Progenitor cell of endocrine pancreas (in vitro differentiated cells): ENCODE measurements at places on chromosomes 2 and 18.

DNA sequence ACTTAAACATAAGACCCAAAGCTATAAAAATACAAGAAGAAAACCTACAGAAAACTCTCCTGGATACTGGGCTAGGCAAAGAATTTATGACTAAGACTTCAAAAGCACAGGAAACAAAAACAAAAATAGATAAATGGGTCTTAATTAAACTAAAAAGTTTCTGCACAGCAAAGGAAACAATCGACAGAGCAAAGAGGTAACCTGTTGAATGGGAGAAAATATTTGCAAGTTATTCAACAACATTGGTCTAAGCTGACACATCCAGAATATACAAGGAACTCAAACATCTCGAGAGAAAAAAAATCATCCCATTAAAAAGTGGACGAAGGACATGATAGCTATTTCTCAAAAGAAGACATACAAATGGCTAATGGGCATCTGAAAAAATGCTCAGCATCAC is 72.3 kb upstream of the RBBP8 start:
- DNase-seq = no peak

DNA sequence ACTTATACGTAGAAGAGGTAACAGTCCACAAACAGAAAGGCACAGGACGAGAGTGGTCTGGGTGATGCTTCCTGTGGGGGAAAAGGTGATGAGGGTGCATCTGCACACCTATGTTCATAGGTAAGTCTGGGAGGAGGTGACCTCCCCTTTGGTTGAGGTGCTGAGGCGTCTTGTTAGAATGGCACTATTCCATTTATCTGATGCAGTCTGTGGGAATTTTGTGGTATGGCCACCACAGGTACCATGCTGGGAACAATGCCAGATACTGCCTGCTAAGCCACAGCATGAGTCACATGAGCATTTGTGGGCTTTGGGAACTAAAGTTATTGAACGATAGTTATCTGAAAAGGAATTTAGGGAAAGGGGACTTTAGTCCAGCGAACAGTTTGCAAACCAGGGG is 27.9 kb downstream of the IL37 start:
- no peak for DNase-seq

GRCh38 chr18:26709897-26710296 is 155.6 kb downstream of the AQP4 start:
- no peak for DNase-seq

GRCh38 chr2:217987391-217987790 is 15.4 kb downstream of the TNS1 start:
- DNase-seq = no peak

GRCh38 chr2:103284750-103285149 is 522.9 kb downstream of the TMEM182 start:
- DNase-seq = no peak

DNA sequence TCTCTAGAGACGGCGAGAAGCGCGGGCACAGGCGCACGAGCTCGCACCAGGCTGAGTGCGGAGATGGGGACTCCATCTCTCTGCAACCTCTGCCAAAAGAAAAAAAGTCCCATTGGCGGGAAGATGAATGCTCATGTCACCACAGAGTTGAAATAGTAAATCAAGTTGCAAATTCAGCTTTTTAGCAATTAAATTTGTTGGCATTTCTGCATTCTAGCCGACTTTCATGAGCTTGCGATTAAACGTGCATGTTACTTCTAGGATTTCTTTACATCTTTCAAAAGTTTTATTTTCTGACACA is 588 bp downstream of the CHAC2 start:
- no peak for DNase-seq

DNA sequence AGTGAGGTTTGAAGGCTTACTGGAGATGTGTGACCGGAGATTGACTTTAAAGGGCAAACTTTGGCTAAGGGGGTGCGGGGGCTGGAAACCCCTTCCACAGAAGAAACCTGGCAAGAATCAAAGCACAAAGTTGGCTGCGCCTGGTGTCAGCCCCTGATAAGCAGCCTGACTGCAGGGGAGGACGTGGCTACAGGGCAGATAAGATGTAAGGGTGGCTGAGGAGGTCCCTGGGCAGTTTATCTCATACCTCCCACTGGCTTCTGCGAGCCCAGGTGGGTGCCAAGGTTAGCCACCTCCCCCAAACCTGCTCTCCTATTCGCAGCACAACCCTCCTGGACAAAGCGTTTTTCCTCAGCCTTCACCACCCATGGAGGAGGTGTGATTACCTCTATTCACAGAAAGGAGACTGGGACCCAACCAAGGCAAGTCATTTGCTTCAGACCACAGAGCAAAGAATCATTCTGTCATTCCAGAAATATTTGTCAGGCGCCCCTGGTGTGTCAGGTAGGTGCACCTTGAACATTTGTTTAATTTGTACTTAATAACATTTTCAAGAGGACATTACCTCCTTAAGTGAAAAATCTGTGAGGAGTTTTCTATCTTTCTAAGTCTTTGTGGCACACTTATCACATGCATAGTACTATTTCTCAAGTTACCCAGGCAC is 73.1 kb upstream of the IL1R1 start:
- DNase-seq = no peak

DNA sequence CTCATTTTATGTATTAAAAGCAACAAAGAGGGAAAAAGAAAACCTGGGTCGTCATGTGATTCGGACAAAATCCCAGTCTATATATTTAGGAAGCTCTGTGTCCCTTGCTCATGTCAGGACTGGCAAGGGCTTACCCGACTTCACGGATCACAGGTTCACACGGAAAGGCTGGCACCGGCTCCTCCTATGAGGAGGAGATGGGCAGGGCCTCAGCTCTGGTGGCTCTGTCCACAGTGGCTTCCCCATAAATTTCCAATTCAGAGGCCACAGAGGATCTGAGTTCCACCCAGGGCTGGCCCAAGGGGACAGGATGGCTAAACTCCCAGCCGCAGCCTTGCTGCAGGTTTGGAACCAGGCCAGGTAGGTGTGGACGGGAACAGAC is 186.8 kb downstream of the BCL2 start:
- DNase-seq = no peak

GRCh38 chr2:169510496-169510895 is 994 bp downstream of the KLHL41 start:
- DNase-seq = no peak

GRCh38 chr18:22609642-22610041 is 191.9 kb upstream of the CTAGE1 start:
- DNase-seq = no peak

DNA sequence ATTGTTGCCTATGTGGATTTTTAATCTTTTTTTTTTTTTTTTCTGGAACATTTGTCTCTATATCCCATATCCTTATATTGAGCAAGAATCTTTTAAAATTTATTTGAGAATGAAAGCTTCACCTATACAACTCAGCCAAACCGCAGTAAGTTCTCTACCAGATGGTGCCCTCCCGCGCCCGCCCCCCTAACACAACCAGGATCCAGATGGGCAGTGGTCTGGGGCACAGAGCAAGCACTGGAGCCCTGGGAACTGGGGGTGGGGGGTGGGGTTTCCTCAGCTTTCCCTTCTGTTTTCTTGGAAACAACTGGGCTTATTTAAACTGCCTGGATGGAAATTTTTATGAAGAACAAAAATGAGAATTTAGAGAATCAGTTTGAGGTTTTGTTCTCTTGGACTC is 74.6 kb downstream of the ACAA2 start:
- DNase-seq = no peak

DNA sequence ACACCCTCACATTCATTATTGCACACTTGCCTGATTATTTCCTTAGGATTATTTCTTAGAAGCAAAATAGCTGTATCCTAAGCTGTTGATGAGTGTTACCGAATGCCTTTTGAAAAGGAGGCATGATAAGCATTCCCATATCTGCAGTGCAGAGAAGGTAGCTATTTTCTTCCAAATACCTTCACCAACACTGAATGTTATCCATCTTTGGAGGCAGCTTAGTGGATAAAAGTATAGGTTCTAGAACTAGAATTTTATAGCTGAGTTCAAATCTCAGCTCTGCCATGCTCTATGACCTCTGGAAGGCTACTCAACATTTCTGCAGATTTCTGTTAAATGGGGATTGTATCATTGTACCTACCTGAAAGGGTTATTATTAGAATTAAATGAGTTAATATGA is 185.0 kb upstream of the CCDC150 start:
- no peak for DNase-seq

- no peak for DNase-seq
These were observed 238.9 kb downstream of the XIRP2 start for GRCh38 chr2:167127135-167127534.

GRCh38 chr2:197599285-197599965 is 76.0 kb downstream of the RFTN2 start:
- DNase-seq = no peak

DNA sequence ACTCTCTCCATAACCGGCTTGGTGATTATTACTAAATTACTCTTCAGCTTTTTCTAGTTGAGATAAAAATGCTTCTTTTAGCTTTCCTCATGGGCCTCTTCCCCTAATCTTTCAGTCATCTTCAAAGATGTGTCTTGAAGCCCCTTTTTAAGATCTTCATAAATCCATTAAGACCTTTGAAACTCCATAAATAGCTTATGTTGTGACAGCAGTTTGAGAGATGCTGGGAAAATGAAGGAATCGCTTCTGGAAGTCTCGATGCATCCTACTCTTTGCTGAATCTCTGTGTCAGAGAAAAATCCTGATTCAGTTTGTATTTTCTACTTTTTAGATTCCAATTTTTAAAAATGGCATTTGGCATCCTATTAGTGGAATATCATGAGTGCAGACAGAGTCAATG is 13.0 kb downstream of the SCYGR4 start:
- DNase-seq = no peak

DNA sequence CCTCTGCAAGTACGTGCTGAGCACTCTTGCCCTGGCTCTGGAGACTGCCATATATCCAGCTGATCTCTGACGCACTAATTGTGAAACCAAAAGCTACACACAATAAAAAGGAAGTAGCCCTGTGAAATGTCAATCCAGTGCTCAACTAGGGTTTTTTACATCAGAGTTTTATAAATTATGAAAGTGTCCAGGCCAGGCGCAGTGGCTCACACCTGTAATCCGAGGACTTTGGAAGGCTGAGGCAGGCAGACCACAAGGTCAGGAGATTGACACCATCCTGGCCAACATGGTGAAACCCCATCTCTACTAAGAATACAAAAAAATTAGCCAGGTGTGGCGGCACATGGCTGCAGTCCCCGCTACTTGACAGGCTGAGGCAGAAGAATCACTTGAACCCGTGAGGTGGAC is 24.5 kb upstream of the PEX13 start:
- DNase-seq = no peak

GRCh38 chr2:203744091-203744490 is 37.7 kb downstream of the CD28 start:
- no peak for DNase-seq

DNA sequence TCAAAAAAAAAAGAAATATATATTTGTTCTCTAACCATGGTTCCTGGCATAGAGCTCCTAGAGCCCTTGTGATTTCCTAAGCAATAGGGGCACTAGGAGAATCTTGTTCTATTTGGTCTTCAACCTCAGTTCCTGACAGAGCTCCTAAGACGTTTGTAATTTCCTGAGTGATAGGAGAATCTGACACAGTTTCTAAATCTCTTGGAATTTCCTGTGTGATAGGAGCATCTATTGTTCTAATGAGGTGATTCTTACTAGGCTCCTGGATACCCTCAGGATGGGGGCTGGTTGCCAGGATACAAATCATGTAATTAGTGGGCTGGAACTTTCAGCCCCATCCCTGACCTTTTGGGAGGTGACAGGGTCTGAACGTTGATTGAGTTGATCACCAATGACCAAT is 245.8 kb downstream of the ZEB2 start:
- no peak for DNase-seq

- DNase-seq = no peak
These were observed 48.8 kb downstream of the TCF7L1 start for GRCh38 chr2:85181844-85182456.

DNA sequence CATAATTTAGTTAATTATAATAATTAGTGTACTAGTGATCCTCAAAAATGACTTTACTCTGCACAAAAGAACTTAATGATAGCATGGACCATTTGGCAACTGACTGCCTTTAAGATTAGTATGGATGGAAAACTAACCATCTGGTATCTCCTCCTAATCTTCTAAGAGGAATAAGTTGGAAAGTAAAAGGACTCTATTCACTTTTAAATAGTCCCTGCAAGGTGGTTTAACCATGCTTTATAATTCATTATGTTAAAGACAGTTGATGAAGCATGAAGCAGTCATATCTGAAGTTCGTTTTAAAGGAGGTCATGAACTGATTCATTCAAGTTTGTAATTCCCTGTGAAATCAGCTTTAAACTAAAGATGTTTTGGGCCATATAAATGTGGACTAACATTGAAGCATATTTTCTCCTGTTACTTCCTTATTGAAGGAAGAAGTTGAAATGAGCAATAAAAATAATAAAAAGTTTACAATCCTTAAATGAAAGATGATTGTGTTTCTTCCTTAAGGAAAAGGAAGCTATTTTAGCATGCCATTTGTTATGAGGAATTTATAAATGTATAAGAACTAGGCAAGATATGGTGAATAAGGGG is 446.0 kb downstream of the XIRP2 start:
- DNase-seq = no peak

DNA sequence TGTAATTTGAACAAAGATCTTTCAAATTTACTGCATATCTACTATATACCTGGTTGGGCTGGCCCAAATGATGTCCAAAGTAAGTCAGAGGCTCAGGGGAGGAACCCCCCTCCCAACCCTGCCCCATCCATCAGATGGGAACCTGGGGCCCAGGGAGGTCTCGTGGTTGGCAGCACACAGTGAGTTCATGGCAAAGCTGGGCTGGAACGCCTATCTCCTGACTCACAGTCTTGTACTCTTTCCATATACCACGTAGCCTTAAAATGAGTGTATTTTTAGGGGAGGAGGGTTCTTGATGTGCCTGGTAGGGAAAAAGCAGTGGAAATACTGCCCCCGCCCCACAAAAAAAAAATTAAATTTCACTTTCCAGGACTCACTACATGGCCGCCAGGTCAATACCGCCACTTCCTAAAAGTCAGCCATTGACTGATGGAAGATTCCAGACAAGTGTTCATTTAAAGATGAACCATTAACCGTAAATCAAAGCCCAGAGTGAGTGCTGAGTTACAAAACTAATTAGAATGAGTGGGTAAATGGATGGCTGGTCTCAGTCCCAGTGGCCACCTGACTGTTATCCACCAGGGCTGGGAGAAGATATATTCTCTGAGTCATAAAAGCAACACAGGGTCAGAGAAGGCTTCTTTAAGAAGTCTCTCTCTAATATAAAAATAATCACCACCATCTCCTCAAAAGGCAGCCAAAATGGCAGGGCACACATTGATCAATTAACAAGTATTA is 80.5 kb downstream of the ZBTB7C start:
- no peak for DNase-seq

- no peak for DNase-seq
These were observed 377.6 kb upstream of the NETO1 start for GRCh38 chr18:73245345-73245744.

- DNase-seq = no peak
These were observed 4.8 kb upstream of the POU3F3 start for GRCh38 chr2:104849101-104849500.

DNA sequence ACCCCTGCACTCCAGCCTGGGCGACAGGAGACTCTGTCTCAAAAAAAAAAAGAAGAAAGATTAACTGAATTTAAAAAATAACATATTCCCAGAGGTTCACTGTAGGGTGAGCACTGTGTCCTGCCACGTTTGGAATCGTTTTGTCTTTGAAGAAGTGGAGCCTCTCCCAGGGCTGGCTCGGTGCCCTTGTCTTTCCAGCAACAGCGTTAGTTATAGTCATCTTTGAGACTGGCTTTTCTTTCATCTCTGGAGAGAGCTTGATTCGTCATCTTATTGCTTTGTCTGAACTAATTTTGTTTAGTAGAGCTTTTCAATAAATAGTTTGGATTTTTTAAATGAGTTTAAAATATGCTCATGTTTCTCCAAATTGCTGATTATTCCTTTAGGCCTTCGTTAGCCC is 50.5 kb downstream of the IMPA2 start:
- no peak for DNase-seq
